ENCODE measurements at places on chromosomes 11 and 22.

GRCh38 chr22:19448739-19449421 is 1.4 kb upstream of the C22orf39 start:
- DNase-seq, result no peak

DNA sequence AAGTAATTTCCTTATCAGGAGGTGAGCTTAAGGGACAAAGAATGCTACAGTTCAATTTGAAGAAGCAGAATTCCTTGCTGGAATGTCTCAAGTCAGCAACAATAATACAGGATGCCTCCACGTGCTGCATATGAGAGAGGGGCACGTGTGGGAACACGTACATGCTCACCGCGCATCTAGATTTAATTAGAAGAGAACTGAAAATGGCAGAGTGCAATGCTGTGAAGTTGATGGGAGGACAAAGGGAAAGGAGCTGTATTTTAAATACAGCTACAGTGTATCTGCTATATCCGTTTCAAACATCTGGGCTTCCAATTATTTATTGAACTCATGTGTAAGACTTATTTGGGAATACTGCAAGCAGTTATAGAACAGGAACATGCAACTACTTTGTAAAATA is 328.7 kb downstream of the SOX6 start:
- no peak for DNase-seq

DNA sequence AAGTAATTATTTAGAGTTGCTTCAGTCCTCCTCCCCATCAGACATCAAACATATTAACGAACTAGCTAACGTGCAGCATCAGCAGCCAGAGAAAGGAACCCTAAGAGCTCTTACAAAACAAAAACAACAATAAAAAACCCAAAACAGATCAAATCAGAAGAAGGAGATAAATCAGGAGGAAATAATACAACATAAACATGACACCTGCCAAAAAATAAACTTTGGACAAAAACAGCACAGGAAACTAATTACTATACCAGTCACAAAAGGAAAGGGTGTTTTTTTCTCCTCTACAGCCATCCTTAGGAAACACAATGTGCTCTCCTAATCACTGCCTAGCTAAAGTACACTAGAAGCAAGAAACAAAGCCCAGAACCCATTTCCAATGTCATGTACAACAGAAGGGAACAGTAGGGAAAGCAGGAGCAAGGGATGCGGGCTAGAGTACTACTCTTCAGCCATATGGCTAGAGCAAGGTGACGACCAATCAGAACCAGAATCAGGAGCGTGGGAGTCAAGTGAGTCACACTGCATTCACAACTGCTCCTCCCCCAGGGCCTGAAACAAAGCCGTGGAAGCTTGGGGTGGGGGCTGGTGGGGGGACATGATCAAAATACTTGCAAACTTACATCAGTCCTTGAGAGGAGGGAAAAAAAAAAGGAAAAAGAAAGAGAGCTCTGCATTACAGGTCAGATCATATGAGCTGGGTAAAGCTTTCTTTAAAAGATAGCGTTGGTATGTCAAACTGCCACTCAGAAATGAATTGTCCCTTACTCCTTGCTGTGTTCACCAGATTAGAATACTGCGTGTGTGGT is 60.4 kb downstream of the LARGE2 start:
- DNase-seq, result no peak

- peak; percentile 50 for DNase-seq
Measured at GRCh38 chr22:38317122-38317994, at the start of gene CSNK1E. CSNK1E (minus strand) TSS chr22:38317433; CDS start chr22:38314157, 3,276 bp downstream.

GRCh38 chr22:49186762-49187161 is 640.9 kb downstream of the BRD1 start:
- DNase-seq, result no peak

GRCh38 chr22:47370448-47371262 is 608.2 kb downstream of the TBC1D22A start:
- no peak for DNase-seq

- DNase-seq, result no peak
Measured at GRCh38 chr11:68931911-68932310, 28.2 kb downstream of the IGHMBP2 start.

GRCh38 chr22:28896611-28897010 is 13.2 kb downstream of the ZNRF3 start:
- DNase-seq, result no peak

DNA sequence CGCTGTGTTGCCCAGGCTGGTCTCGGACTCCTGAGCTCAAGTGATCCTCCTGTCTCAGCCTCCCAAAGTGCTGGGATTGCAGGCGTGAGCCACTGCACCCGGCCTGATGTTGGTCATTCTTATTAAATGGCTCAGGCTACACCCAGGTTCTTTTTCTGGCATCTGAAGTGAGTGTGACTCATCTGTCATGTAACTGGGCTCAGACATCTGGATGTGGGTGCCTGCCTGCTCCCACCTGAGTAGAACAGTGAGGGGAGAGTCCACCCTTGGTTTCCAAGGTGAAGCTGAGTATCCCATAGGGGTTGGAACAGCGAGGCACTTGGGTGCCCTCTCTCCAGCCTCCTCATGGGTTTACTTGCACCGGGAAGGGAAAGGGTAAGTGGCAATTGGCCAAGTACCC is 36.7 kb upstream of the EIF3D start:
- DNase-seq, result no peak

DNA sequence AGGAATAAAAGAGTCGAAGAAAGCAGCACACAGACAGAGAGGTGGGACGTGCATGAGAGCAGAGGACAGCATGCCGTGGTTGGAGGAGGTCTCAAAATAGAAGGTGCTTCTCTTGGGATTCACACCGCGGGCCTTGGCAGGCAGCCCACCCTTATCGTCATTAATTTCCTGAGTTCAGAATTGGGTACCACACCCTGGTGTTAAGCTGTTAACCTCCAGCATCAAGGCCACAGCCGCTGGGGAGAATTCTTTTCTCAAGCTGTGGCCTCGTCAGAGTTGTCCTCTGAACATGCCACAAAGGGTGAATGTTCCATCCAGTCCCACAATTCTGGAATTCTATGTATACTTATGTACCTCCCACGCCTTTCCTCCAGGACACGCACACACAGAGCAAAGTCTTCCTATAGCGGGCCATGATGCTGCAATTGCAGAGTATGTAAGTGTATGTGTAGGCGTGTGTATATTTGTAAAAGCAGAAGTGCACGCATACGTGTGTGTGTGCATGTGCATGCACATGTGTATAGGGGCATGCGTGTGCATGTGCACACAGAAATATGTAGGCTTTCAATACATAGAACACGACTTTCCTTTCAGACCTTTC is 39.0 kb downstream of the ADAMTS8 start:
- no peak for DNase-seq

DNA sequence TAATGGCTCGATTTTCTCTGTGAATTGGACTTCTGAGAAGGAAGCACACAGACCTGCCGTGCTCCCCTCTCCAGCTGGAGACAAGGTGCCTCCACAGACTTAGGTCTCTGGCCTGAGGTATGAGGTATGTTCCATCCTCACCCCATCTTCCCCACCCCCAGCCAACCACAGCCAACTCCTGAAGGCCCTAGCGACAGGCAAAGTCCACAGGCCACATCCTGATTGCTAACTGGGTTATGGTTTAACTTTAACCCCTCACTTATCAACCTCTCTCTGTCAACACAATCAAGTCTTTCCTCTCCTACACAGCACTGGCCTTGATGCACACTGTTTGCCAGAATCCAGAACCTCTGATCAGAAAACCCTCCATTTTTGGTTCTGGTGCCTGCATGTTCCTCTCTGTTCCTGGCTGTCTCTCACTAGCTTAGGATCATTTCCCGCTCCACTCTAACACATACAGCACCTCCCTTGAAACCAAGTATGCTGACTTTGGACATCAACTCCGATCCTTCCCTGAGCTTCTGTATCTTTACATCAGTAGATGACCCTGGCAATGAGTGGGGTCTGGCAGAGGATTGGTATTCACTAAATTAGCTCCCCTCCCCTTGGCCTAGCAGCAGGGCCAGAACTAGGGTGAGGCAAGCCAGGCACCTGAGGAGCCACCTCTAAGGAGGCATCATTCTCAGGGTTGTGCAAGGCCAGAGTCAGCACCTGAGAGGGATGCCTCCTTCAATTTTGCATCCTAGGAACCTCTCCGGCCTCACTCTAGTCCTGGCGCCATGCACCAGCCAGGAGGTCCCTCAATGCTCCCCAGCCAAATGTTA is 22.0 kb downstream of the JAML start:
- peak; percentile 40 for DNase-seq

- DNase-seq, result no peak
Measured at GRCh38 chr11:60371386-60371785, 6.9 kb upstream of the MS4A7 start.

- no peak for DNase-seq
Measured at GRCh38 chr11:118897721-118898310, 14.1 kb downstream of the CXCR5 start.

DNA sequence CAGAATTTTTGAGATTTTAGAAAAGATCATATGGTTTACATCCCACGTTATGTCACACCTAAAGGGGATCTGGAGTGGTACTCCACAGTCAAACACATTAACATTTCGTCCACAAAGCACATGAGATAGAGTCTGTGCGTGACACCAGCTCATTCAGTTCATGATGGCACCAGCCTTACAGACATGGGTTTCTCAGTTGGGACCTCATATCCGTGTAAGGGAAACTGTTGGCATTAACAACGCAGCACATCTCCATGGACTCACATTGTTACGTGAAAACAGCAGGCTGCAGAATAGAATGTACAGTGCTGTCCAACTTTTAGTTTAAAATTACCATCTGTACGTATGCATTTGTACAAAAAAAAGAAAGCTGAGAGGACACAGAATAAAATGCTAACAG is 14.0 kb downstream of the RIC8A start:
- no peak for DNase-seq

DNA sequence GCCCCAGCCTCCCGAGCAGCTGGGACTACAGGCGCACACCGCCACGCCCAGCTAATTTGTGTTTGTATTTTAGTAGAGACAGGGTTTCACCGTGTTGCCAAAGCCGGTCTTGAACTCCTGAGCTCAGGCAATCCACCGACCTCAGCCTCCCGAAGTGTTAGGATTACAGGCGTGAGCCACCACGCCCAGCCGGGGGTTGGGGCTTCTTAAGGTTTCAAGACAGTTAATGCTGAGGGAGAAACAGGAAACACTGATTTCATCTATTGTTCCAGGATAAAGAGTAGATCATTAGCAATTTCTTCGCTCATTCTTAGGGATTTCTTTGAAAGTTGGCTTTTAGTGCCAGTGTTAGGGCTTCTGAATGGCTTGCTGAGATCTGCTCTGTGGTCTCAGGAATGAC is 21.2 kb upstream of the CLMP start:
- no peak for DNase-seq

DNA sequence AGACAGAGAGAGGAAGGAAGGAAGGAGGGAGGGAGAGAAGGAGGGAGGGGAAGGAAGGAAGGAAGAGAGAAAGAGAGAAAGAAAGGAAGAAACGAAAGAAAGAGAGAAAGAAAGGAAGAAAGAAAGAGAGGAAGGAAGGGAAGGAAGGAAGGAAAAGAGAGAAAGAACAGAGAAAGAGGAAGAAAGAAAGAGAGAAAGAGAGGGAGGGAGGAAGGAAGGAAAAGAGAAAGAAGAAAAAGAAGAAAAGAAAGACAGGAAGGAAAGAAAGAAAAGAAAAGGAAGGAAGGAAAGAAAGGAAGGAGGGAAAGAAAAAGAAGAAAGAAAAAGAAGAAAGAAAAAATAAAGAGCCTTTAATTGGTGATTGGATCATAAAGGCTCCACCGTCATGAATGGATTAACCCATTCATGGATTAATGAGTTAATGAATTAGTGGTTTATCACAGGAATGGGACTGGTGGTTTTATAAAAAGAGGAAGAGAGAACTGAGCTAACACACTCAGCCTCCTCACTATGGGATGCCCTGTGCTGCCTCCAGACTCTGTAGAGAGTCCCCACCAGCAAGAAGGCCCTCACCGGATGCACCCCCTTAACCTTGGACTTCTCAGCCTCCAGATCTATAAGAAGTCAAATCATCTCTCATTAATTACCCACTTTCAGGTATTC is 9.0 kb upstream of the PLAAT2 start:
- DNase-seq, result no peak

DNA sequence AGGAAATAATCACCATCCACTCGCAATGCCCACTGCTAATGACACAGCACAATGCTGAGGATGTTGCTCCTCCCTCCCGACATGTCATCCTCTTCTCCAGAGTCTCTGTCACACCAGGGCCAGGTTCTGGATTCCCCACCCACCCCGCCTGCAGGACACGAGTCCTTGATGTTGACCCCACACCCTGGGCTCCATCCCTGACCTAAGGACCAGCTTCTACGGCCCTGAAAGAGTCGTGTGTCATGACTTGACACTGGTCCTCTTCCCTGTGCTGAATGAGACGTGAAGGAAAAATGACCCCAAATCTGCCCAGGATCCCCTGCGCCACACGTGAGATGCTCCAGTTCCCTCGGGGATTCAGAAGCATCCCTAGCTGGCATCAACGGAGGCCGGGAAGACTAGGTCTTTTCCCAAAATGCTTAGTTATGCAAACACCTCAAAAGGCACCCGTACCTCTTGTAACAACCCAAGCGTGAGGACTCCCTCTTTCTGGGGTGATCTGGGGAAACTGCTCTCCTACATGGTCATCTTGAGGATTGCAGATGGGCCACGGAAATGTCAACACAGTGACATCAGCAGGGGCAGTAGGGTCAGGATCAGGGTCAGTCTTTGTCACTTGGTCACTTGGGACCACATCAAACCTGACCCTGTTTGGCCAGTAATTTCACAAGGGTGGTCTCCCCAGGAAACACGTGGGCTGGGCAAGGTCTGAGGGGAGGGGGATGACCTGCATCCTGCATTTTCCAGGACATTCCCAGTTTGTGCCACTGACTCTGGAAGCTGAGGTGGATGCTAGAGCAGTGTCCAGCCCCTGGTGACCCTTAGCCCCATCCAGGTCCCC is 42.0 kb downstream of the IGLL5 start:
- DNase-seq, result no peak

DNA sequence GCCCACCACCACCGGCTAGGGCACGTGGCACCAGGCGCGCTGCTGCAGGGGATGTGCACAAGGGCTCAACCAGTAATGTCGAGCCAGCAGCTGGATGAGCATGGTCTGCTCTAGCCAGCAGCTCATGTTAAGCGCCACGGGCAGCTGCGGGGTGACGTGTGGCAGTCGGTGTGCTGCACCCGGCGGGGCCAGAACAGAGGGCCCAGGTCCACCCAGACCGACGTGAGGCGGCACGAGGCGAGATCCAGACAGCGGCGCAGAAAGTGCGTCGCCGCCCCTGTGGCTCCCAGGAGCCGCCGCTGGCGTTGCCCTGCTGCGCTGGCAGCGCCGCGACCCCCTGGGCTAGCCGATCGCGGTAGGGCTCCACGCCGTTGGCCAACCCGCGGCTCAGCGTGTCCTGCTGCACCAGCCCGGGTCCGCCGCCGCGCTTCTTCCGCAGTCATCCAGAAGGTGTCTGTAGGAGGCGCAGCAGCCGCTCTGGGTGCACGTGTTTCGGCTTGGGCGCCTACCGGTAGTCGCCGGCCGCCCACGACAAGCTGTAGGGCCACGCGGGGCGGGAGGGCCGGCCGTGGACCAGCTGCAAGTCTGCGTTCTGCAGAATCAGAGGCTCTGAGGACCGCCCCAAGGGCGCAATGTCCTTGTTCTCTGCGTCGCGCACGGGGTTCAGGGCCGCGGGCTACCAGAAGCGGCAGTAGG is 4.6 kb upstream of the GALR3 start:
- peak; percentile 37 for DNase-seq

GRCh38 chr11:30837252-30837651 is 251.1 kb upstream of the MPPED2 start:
- DNase-seq, result no peak
